ENCODE measurements at places on chromosomes 11 and 22.

DNA sequence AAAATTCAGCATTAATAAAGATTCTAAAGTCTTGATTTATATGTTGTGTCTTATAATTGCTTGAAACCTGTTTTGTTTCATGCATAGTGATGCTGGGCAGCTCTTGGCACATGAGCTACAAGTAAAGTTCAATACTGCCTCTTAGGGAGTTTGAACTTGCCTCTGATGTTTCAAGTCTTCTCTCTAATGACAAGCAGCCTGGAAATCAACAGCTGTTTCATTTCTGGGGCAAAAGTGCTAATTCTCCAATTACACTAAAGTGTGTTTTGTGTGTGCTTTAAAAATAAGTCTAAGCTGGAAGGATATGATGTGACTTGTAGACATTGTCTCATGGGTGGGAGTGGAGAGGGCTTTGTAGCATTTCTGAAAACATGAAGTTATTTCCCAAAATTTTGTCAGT, 23.7 kb upstream of the SESN3 start:
- no peak for DNase-seq

- DNase-seq = no peak
Observed at GRCh38 chr22:43446916-43447315, 35.1 kb downstream of the MPPED1 start.

- DNase-seq = no peak
Observed at GRCh38 chr11:96238563-96239135, 104.3 kb downstream of the MAML2 start.

- no peak for DNase-seq
Observed at GRCh38 chr22:36344106-36344827, 43.5 kb downstream of the MYH9 start.

DNA sequence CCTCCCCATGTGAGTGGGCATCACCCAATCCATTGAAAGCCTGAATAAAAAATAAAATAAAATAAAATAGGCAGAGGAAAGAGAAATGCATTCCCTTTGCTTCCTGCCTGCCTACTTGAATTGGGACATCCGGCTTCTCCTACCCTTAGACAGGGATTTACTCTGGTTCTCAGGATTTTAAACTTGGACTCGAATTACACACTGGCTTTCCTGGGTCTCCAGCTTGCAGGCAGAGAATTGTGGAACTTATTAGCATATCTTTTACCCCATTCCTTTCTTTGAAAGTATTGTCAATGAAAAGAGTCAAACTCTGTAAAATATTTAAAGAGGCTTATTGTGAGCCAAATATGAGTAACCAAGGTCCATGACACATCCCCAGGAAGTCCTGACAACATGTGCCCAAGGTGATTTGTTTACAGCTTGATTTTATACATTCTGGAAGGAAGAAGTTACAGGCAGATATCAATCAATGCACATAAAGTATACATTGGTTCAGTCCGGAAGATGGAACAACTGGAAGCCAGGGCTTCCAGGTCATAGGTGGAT, 78.4 kb upstream of the CCDC90B start:
- DNase-seq = no peak

DNA sequence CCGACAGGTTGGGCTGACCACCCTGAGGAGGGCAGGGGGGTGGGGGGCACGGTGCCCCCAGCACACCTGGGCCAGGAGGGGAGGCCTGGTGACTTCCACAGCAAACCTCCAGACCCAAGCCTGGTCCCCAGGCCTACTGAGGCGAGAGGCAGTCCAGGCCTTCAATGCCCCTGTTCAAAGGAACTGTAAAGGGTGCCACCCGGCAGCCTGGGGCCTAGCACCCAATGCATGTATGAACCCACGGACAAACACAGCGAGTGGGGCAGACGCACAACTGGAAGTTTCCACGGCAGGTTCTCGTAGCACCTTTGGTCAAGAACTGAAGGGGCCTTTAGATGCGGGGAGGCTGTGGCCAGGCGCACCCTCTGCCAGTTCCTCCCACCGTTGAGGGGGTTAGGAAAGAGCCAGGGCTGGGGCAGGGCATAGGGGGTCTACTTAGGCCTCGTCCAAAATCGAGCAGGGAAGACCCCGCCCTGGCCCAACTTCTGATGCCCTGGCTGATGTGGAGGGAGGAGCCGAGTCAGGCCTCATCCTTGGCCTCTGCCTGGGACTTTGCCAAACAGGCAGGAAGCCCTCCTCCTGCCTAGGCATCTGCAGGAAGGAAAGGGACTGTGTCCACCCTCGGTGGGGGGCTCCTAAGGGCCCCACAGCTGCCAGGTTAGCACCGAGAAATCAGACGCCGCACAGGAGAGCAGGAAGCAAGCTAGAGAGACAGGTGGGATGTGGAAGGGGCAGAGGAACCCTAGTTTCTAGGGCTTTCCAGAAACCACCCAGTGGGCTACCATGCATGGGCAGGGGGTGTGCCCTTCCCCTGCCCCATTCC, 6.6 kb downstream of the CBX6 start:
- DNase-seq = no peak

- DNase-seq = no peak
Observed at GRCh38 chr11:31415435-31415834, 45.8 kb downstream of the DNAJC24 start.

- no peak for DNase-seq
Observed at GRCh38 chr11:81303038-81303664, 1430.5 kb downstream of the FAM181B start.
